ENCODE measurements at places on chromosomes 16 and 17. TPM values are rescaled to one million over a fixed set of nuclear protein-coding genes. Genes with fewer than 3 reads are reported as not detected.

SLC16A6 gene
- 19.4 TPM for total RNA-seq

GRCh38 chr17:21689604-21690003 is 2.7 kb upstream of the KCNJ18 start:
- H3K27ac ChIP-seq, result no peak overlapping the region
- no peaks in the 10 kb centered on the region for H3K27me3 ChIP-seq
- H3K36me3 ChIP-seq, result no peaks in the 10 kb centered on the region
- H3K4me3 ChIP-seq, result no peak overlapping the region

DNA sequence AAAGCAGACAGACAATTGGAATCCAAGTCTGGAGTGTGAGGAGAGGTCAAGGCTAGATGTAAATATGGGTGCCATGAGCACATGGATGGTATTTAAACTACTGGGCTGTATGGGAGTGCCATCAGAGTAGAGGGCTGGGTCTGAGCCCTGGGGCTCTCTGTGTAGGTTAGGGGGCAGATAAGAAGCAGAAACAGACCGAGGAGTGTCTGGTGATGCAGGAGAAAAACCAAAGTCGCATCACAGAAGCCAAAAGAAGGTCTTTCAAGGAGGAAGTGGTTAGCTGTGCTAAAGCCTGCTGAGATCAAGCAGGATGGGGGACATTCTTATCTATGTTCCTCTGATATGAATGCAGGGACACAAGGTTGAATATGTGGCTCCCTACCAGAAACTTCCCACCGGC is 1.9 kb downstream of the TSEN54 start:
- H3K27ac ChIP-seq, result no peak overlapping the region
- H3K36me3 ChIP-seq, result peaks cover 47% of the 10 kb centered on the region
- DNase-seq, result no peak
- H3K4me1 ChIP-seq, result peaks cover 30% of the 10 kb centered on the region
- H3K4me3 ChIP-seq, result no peak overlapping the region

UTP18 gene
- total RNA-seq, result 41.5 TPM

DNA sequence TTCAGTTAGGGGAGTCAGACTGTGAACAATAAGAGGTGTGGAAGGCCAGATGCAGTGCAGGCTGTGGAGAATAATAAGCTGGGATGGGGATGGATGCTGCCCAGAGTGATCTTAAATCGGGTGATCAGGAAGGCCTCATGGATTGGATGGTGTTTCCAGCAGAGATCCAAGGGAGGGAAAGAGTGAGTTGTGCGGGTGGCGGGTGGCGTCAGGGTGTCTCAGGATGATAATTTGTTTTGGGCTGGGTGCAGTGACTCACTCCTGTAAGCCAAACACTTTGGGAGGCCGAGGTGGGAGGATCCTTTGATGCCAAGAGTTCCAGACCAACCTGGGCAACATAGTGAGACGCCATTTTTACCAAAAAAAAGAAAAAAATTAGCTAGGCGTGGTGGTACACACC is 7.9 kb downstream of the CLUAP1 start:
- H3K4me3 ChIP-seq, result no peak overlapping the region
- H3K27ac ChIP-seq, result no peak overlapping the region
- H3K36me3 ChIP-seq, result peaks cover 6% of the 10 kb centered on the region
- DNase-seq, result no peak
